ENCODE measurements at places on chromosomes 2 and 18.

DNA sequence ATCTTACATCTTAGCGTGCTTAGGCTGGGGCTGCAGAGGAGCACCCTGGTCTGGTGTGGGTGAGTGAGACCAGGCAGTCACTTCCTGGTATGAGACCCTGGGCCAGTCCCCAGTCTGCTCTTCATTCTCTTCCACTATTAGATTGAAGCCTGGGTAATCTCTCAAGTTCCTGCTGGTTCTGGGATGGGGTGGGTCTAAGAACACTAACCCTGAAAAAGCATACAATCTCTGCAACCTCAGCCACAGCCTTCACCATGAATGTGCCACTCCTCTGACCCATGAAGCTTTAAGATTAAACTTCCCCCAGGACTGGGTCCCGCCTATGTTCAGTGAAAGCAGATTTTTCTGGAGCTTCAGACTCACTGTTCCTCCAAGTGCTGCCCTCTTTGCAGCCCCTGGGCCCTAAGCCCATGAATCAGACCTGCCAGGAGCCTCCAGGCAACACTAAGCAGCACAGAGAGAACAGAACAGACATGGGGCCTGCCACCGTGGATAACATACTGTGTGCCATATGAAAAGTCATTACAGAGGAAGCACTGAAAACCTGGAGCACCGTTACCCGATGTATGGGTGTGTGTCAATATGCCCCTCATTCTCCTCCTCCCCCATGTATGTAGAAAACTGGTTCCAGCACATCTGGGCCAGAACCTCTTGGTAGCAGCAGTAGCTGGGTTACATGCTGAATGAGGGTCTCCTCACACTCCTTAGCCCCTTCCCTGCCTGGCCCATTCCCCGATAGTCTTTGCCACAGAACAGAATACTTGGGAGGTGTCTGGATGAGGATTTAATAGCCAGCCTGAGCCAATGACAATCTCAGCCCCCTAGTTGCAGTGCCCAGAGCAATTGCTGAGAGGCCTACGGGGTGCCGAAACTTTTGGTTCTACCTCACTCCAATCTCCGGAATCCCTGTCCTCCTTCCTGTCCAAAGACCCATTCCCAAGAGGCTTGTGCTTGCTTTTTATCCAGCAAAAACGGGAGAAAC is 2.7 kb upstream of the SIX2 start:
- DNase-seq = no peak

DNA sequence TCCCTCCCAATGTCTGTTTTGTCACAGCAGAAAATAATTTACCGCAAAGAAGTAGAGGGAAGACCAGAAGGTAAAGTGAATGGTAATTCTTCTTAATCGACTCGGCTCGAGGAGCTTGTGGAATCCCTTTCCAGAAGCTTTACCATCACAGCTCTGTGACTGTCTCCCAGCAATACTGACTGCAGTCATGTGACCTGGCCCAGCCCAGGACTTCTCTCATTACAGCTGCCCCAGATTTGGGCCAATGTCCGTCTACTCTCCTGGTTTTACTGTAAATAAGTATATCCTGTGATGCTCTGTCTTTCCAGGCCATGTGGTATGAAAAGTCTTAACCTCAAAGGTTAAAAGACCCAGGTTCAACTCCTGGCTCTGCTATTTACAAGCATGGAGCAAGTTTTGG is 18.9 kb upstream of the ELOA2 start:
- no peak for DNase-seq

DNA sequence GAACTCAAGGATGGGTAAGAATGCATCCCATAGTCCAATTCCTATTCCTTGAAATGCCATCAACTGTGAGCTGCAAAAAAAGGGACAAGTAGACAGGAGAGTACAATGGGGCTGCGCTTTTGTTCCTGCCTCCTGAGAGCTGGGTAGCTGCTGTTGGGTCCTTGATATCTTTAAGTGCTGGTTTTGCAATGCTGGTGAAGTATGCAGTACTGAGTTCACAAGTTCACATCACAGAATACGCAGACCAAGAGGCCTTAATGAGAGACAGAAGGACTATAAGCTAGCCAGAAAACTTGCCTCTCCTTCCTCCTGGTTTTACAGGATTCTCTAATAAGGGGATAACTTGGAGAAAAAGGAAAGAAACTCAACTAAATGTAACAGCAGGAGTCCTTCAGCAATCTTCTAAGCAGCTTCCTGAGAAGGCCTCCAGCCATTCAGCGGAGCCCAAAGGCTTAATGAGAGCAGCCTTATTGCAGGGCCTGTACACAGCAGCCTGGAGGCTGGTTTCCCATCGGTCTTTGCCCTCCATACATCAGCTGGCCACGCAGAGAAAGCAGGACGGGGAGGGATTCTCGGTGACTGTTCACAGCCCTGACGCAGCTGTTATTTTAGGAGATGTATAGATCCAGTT is 293.1 kb downstream of the CDCA7 start:
- no peak for DNase-seq

- DNase-seq = no peak
These were observed 18.2 kb downstream of the WDR35 start for GRCh38 chr2:19971691-19972090.

GRCh38 chr2:69177063-69177771 is 164.2 kb downstream of the ANTXR1 start:
- no peak for DNase-seq

GRCh38 chr18:32549248-32550110 is 78.8 kb upstream of the GAREM1 start:
- peak; percentile 56 for DNase-seq

GRCh38 chr2:190119923-190120590 is 57.5 kb upstream of the MSTN start:
- DNase-seq = no peak

GRCh38 chr2:193841384-193842150 is 1646.8 kb upstream of the TMEFF2 start:
- DNase-seq = no peak

DNA sequence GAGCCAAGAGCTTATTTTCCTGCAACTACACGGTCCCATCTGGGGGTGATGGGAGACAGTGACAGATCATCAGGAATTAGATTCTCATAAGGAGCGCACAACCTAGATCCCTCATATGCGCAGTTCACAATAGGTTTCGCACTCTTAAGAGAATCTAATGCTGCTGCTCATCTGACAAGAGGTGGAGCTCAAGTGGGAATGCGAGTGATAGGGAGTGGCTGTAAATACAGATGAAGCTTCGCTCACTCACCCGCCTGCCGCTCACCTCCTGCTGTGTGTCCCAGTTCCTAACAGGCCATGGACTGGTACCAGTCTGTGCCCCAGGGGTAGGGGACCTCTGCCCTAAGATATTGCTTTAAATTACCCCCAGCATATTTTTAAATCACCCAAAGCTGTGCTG is 10.8 kb downstream of the LRRFIP1 start:
- DNase-seq = no peak

DNA sequence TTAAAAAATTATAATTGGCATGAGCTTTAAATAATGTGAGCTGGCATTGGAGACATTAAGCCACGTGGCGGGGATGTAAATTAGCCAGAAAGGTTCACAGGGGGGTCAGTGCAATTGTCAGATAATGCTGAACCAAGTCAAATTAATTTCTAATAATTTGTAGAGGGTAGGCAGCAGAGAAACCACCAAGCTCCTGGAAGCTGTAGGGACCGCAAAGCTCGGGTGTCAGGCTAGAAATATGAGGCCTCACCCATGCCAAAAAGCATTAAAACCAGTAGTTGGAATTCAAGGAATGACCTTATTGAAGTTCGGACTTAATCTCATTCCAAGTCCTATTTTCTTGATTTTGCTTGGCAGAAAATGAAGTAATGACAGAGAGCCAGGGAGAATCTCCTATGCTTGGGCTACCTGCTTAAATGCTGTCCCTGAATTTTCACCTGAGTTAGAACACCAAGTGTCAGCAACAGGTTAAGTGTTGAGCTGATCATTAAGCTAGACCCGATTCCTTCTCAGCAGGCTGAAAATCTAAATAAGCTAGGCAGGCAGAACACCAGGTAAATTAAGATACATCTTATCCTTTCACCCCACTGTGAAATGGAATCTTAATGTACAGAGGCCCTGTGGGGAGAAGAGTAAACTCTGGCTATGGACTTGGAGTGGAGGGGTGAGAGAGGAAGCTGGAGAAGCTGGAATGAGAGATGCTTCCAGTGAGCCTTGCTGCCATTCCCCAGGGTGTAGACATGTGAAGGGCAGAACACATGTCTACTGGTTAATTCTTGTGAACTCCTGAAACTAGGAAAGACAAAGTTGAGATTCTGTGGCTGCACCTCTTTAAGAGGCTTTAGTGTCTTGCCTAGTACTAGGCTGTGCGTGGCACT is 520.0 kb downstream of the SLC4A3 start:
- no peak for DNase-seq

- no peak for DNase-seq
These were observed 29.0 kb downstream of the ZC3H6 start for GRCh38 chr2:112304298-112304941.

DNA sequence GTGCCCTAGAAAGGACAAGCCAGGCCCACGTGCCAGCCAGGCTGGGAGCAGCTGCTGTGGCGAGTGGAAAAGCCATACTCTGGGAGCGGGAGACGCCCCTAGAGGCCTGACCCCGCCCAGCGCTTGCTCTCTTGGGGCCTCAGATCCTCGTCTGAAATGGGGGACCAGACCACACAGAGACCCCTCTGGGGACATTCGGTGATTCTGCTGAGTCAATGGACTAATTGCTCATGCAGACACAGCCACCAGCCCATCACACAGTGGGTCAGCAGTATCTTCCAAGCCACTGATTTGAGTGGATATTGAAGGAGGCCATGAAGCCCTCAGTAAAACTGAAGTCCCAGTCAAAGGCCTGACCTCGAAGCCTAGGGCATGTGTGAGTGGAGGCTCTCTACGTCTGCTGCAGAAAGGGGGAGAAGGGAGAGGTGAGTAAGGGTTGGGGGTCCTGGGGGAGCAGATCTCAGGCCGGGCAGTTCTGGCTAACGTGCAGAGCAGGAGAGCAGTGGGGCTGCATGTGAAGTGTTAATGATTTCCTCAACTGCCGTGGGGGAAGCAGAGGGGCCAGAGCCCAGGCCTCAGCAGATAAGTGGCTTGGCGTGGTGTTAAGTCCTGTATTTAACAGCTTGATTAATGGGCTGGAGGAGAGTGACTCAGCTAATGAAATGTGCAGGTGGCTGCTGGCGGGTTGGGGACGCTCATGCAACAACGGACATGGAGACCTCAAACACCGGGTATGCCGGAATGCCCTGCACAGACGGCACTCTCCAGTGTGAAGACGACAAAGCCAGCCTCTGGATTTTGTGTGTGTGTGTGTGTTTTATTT is 104.4 kb upstream of the TWIST2 start:
- no peak for DNase-seq

DNA sequence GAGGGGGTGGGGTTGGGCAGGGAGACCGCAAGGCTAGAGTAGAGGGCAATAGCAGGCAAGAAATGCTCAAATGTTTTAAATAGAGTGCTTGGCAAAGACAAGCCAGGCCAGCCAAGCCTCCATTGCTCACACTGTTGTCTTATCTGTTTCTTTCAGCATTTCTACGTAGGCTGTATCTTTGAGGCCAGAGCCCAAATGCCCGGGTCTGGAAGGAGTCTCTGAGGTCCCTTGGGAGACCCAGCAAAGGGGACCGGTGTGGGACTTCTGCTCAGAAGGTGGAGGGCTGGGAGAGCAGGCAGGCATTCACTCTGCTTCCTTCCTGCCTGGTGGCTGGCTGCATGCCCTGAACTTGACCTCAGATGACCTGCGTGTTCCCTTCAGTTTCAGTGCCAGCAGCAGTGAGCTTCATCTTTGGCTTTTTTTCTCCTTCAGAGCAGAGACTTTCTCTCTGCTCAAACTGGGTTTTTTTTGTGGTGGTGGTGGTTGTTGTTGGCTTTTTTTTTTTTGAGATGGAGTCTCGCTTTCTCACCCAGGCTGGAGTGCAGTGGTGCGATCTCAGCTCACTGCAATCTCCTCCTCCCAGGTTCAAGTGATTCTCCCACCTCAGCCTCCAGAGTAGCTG is 13.7 kb upstream of the TET3 start:
- peak; percentile 54 for DNase-seq

- DNase-seq = no peak
These were observed 115.7 kb downstream of the GYPC start for GRCh38 chr2:126771501-126772195.

- DNase-seq = no peak
These were observed 287.0 kb downstream of the NDUFA10 start for GRCh38 chr2:239738159-239738558.

DNA sequence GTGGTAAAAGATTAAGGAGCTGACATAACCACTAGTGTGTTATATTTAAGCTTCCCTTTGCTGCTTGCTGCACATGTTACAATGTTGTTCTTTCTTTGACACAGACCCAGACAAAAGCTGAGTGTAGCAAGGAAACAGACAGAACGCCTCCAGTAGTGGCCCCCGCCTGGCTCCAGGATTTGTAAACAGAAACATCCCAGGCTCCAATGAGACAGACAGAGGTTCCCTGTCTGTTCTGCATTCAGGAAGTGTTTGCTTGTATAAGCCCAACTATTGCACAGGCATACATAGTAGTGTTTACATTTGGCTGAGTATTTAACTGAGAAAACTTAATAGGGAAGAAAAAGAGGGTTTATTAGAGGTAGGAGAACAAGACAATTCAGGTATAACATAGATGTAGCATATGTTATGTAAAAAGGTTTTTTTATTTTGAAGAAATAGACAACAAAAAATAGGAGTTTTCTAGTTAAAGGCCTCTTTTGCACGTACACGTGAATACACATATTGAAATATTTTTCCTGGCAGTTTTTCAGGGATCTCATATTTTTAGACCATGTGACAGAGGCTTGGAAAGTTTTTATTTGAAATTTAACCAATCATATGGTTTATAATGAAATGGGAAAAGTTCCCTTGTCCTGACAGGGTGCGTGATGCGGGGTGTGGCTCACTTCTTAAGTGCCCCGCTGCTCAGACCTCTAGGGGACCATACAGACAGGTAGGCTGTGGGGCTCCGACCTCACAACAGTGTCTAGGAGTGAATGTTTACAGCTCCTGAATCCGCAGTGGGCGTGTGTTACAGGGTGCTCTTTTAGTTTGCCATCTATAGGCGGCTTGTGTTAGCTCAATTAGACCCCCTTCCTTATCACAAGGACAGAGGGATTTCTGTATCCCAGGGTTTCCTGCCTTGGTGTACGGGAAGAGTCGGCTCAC is 118.4 kb downstream of the BMPR2 start:
- peak; percentile 4 for DNase-seq

DNA sequence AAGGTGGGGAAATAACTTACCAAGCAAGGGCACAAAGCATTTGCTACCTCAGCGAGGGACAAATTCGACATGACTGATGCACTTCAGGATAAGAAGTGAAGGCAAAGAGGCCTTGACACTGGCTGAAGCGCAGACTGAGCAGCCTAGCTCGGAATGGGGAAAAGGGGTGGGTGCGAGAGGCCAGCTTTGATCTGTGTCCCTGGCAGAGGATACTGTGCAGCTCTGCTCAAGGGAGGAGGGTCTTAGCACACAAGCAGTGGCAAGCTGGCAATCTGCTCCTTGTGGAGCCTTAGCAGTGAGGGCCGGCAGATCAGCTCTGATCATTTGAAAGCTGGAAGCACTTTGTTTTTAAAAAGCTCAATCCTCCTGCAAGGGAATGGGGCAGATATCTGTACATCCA is 222.3 kb downstream of the ZBTB7C start:
- no peak for DNase-seq

DNA sequence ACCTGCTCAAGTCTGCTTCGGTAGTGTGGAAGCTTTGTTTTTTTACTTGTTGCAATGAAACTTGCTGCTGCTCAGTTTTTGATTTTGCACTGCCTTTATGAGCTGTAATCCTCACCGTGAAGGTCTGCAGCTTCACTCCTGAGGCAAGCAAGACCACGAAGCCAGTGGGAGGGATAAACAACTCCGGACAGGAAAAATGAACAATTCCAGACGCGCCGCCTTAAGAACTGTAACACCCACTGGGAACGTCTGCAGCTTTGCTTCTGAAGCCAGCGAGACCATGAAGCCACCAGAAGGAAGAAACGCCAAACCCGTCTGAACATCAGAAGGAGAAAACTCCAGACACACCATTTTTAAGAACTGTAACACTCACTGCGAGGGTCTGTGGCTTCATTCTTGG is 245.7 kb upstream of the REG3G start:
- no peak for DNase-seq

Data from NCI-H2171 treated with DMSO at 0.1 percent for 48 hours (cell line).